Activated CD4-positive, alpha-beta T cell treated with anti-CD3 and anti-CD28 coated beads, Interleukin-2, amount 10 ng/mL, durations not matched to agents 7 days and 5 days (primary cell): ENCODE measurements at places on chromosomes 12 and 14.
A peak's percentile ranks its signal among the peaks of the same experiment; 100 is the strongest.

GRCh38 chr12:91913651-91914050 is 232.0 kb downstream of the BTG1 start:
- no peak for DNase-seq

DNA sequence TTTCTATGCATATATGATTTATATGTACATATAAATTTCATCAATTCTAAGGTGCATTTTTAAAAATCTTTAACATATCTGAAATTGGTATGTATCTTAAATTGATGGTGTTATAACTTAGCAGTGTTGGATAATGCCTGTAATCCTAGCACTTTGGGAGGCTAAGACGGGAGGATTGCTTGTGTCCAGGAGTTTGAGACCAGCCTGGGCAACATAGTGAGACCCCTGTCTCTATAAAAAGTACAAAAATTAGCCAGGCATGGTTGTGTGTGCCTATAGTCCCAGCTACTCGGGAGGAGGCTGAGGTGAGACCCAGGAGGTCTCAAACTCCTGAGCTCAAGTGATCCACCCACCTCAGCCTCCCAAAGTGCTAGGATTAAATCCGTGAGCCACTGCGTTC is 6.5 kb upstream of the GALNT6 start:
- DNase-seq: no peak

DNA sequence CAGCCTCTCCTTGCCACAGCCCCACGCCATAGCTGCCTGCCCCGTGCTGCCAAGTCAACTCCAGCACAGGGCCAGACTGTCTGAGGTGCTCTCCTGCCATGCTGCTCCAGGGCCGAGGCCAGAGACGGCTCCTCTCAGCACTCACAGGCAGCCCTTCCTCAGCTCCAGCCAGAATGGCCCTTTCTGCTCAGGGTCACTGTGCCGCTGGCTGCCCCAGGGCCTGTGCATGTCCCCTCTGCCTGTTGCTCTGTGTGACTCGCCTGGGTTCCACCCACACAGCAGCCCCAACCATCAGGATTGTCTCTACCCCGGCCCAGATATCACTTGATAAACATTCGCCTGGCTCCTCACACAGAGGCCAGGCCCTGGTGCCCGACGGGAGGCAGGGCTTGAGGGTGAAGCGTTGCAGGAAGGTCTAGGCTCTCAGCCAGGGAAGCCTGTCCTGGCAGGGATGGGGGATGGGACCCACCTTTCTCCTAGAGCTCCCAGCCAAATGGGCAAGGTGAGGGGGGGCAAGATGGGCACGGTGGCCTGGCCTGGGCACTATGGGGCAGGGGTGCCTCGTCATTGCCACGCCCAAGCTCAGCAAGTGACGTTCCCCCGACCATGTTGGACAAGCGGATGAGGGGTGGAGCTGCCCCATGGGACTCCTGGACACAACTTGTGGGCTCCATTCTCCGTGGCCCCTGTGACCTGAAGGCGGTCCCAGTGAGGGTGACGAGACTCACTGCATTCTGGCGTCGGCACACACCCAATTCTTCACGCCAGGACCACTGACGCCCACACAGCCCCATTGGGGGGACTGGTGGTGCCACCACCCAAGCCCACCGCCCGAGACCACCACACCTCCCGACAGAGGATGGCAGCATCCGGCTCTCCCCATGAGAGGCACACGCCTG is 27.4 kb upstream of the BTBD6 start:
- no peak for DNase-seq

DNA sequence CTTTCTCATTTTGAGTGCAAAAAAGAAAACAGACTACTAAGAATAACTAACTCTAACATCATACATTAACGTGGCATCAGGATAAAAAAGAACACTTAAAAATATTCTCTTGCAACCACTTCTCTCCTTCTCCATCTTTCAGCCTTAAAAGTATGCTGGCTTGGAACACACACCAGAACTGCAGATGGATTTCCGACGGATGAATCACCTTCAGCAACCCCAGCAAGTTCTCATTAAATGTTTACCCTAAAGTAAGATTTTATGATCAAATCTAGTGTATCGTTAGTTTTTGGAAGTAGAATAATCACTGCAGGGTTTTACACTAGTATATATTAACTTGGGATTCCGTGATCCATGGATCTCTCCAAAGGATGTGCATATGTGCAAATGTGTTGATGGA is 1.2 kb downstream of the NEK9 start:
- DNase-seq: no peak

DNA sequence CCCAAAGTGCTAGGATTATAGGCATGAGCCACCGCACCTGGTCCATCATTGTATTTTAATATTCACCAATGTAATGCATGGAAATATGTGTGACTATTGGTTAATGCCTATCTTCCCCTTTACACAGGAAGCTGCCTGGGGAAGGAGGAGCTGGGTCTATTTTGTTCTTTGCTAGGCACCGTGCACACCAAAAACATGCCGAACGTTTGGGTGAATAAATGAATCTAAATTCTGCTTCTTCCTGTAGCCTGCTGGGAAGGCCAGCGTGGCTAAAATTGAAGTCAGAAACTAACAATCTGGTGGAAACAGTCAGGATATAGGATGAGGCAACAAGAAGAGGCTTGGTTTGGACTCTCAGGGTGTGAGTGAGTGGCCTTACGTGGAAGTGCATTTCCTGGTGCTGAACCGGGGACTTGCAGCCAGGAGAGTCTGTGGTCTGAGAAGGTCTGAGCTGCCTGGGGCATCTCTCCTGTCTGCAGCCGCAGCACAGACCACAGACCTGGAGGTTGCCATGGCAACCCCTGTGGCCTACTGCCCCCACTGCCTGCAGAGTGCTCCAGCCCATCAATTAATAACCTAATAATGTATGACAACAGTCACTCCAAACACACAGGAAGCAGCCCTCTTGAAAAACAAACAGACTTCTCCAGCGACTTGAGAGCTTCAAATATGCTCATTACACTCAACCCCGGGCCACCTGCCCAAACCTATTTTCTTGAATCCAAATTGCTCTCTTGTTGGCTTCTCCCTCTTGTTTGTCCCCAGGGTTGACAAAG is 5.5 kb upstream of the GPR68 start:
- DNase-seq: peak; percentile 63

DNA sequence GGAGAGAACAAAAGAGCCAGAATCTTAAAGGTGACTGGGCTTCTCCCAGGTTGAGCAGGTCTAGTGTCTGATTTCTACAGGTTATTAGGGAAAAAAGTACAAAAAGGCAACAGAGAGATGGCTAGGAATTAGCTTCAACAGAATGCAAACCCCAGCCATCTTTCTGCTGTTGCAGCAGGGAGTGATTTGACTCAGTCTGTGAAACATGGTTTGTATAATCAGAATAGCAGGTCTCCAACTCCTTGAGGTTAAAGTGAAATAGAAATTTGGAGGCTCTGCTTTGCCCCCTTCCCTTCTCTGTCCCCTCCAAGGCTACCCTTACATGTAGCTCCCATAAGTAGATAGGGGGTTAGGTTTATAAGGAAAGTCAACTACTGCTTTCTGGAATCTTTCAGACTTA is 105.8 kb downstream of the AKAP6 start:
- DNase-seq: no peak

GRCh38 chr14:99313234-99313633 is 41.2 kb upstream of the BCL11B start:
- DNase-seq: no peak

DNA sequence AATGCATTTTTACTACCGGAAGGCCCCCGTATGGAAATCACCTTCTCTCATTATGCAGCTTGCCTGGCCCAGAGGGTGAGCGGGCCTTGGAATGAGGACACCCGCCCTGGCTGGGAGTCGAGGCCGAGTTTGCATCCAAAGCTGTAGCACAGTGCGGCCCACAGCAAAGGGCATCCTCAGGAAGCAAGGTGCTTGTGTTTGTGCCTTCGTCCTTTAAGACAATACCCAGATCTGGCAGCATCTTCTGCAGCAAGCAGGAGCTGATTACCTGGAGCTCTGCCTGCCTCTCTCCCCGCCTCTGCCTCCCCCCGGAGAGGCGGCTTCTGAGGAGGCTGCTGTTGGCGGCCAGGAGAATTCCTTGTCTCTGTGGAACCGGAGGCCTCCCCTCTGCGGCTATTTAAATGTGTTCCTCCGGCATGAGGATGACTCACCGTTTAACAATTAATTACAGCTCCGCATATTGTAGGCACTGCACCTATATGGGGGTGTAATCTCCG is 145.3 kb downstream of the CACNA1C start:
- no peak for DNase-seq

- no peak for DNase-seq
Measured at GRCh38 chr12:55965941-55966407, at the start of gene PMEL. PMEL (minus strand) TSS chr12:55966042; CDS start chr12:55966011, 31 bp downstream.

GRCh38 chr14:101313268-101313667 is 248.0 kb upstream of the DIO3 start:
- no peak for DNase-seq

DNA sequence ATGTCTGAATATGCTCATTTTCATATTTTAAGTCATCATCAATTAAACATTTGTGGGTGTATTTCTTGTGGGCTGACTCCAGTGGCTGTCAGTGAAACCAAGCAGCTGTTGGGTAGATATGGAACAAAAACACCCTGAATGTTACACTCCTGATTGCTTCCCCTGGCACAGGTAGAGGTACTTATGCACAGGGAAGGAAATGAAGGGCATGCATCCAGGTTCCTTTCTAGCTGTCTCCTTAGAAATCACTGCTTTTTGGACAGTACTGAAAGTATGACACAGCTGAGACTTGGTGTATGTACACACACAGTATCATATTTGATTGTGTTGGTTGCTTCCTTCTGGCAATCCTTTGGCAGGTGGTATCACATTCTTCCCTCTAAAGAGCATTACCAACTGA is 1006.7 kb downstream of the DIO2 start:
- no peak for DNase-seq

GRCh38 chr12:118145113-118145797 is 9.3 kb downstream of the PEBP1 start:
- no peak for DNase-seq

- DNase-seq: no peak
Measured at GRCh38 chr12:123897221-123897620, 75.4 kb downstream of the CCDC92 start.

DNA sequence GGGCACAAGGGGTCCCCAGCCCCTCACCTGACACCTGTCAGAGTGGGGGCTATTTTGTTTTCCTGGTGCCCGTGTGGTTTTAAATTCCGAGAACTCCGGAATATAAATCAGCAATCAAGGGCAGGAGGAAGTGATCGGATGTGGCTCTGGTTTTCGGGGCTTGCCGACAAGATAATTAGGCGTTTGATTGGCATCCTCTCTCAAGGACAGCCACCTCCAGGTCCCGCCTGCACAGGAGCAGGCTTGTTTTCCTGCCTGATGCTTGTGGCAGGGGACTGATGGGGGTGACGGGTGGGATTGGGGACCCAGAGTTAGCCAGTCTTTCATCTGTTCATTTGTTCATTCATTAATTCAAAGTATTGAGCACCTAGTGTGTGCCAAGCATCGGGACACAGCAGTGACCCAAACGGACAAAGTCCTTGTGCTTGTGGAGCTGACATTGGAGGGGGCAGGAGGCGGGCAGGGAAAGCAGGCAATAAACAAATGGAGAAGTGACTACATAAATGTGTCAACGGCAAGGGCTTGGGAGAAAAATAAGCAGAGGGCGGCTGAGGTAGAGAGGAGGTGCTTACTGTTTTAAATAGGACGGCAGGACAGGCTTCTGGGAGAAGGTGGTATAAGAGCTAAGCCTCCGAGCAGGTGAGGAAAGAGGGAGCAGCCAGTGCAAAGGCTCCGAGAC is 166.5 kb downstream of the PHETA1 start:
- DNase-seq: peak; percentile 9

- no peak for DNase-seq
Measured at GRCh38 chr14:86815341-86815740, 1177.6 kb downstream of the GALC start.

DNA sequence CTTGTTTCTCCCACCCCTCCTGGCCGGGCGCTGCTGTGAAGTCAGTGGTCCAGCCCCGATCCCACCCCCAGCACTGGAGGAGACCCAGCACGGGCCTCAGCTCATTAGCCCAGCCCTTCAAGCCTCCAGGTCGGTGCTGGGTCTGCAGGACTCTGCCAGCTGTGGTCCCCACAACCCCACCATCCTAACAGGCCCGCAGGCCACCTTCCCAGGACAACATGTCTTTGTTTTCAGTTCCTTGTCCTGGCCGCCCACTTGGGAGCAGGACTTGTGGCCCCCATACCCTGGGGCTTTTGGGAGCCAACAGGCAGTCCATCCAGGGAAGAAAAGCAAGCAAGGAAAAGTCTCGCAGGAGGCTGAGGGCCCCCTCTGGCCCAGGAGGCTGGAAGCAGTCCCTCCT is 60.0 kb downstream of the HRK start:
- no peak for DNase-seq

DNA sequence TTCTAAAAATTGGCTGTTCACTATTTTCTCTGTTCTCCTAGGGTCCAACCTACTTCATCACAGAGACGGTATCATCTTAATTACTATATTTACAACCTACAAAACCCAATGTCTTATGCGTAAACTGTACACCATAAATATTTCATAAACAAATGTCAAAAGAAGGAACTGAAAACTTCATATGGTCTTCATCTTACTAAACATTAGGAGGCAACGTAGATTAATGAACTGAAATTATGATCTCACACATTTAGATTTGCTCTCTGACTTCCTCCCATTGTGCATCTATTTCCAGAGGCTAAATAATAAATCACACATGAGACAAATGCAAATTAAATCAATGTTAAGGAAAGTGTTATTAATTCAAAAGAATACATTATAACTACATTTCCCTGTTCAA is 1850.6 kb upstream of the SEL1L start:
- DNase-seq: no peak

GRCh38 chr12:15858353-15858752 is 23.8 kb upstream of the STRAP start:
- no peak for DNase-seq

GRCh38 chr12:15011162-15011561 is 38.3 kb downstream of the PDE6H start:
- no peak for DNase-seq

GRCh38 chr14:86672080-86672479 is 1142.1 kb downstream of the FLRT2 start:
- no peak for DNase-seq

DNA sequence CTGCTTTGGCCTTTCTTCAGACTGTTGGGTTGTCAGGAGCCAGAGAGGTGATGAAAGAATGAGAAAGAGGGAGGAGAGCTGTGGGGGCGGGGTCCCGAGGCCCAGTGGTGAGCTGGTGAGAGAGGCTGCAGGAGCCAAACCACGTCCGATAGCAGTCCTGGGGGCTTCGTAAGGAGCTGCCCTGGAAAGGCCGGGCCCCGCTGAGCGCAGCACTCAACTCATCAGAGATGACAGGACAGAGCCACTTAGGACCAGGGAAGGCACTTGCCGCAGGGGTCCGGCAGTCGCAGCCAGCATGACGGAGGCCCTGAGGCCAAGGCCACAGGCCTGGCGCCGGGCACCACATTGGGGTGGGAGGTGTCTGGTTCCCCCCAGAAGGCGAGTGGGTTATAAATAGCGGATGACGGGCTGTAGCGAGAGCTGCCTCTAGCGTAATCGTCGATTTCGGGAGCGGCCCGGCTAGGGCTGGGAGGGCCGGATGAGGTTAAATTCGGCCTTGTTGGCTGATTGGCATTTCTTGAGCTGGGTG is 179.0 kb downstream of the TSPAN9 start:
- no peak for DNase-seq
